Stimulated activated CD4-positive, alpha-beta T cell treated with anti-CD3 and anti-CD28 coated beads, TNF-alpha, amount 100 ng/mL, for 1 hour (primary cell): ENCODE measurements at places on chromosomes 11 and 22.

GRCh38 chr22:45775569-45776312 is 104.1 kb downstream of the ATXN10 start:
- no peak for DNase-seq

- DNase-seq, result no peak
Observed at GRCh38 chr22:29270475-29271271, 2.6 kb downstream of the EWSR1 start.

GRCh38 chr11:26846227-26846626 is 124.4 kb upstream of the SLC5A12 start:
- DNase-seq, result no peak

DNA sequence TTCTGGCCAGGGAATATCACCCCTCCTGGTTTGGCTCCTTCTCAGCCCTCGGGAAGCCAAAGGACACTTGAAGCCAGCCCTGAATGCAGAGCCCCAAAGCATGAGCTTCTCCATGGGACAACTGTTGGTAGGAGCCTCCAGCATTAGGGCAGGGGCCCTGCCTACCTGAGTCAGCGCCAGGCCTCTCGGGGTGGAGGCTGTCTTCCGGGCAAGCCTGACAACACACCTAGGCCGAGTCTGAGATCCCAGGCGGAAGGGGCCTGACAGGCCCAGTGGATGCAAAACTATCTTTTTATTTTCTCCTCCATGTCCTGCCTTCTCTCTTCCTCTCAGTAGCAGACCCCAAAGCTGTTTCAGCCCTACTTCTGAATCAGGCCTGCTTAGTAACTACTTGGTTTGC is 27.6 kb downstream of the RCOR2 start:
- no peak for DNase-seq

- no peak for DNase-seq
Observed at GRCh38 chr11:16857186-16857585, 118.7 kb downstream of the C11orf58 start.

- DNase-seq, result no peak
Observed at GRCh38 chr11:92440701-92441442, 216.3 kb downstream of the FAT3 start.

- DNase-seq, result no peak
Observed at GRCh38 chr22:30196141-30196879, 50.2 kb downstream of the LIF start.

DNA sequence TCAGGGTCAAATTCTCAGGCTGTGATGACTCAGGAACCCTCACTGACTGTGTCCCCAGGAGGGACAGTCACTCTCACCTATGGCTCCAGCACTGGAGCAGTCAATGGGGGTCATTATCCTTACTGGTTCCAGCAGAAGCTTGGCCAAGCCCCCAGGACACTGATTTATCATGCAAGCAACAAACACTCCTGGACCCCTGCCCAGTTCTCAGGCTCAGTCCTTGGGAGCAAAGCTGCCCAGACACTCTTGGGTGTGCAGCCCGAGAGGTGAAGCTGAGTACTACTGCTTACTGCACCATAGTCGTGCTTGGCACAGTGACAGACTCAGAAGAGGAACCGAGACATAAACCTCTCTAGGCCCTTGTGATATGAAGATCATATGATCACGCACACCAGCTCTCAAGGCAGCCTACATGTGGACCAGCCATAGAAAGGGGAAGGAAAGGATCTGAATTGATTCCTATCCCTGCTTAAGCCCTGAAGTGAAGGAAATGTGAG is 58.2 kb downstream of the ZNF280B start:
- no peak for DNase-seq

DNA sequence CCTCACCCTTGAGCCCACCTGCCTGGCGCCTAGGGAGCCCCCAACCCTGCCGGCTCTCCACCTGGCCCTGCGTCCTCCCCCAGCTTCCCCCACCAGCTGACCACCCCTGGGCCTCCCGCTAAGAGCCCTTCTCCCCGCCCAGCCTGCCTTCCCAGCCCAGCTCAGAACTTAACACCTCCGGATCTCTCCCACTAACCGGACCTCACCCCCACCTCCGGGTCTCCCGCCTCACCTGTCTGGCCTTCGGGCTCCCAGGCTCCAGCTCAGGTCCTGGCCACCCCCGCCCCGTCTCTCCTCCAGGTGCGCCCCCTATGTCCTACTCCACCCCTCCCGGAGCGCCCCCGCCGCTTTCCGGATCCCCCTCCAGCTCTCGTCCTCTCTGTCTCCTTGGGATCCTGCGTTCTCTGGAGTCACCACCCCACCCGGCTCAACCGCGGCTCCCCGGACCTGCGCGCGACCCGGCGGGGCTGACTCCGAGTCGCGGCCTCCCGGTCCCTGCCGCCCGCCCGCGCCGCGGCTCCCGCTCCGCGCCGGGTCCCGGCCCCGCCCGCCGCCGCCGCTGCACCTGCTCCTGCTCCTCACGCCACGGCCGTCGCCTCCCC is at the start of gene KCNJ11:
TSS of gene KCNJ11 (minus strand) at position 51 of the 602 bp plus-strand sequence. CDS start 568 bp downstream, outside the sequence.
- DNase-seq, result no peak

DNA sequence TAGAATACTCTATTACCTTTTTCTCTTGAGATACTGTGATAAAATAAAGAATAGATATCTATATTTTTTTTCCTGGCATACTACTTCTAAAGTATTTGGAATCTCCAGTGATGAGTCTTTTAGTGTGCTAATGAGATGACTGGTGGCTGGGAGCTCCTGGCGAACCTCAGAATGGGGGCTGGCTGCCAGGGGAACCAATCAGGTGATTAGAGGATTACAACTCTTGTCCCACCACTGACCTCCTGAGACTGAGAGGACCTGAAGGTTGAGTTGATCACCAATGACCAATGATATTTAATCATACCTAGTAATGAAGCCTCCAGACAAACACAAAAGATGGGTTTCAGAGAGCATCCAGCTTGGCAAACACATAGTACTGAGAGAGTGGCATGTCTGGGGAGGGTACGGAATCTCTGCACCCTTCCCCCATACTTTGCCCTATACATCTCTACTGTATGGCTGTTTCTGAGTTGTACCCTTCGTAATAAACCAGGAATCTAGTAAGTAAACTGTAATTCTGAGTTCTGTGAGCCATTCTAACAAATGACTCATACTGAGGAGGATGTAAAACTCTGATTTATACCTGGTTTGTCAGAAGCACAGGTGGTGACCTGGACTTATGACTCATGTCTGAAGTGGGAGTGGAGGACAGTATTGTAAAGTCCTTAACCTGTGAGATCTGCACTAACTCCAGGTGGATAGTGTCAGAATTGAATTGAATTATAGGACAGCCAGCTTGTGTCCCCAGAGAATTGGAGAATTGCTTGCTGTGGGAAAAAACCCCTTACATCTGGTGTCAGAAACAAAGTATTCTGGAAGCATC is 325.3 kb upstream of the LRRC4C start:
- DNase-seq, result no peak

DNA sequence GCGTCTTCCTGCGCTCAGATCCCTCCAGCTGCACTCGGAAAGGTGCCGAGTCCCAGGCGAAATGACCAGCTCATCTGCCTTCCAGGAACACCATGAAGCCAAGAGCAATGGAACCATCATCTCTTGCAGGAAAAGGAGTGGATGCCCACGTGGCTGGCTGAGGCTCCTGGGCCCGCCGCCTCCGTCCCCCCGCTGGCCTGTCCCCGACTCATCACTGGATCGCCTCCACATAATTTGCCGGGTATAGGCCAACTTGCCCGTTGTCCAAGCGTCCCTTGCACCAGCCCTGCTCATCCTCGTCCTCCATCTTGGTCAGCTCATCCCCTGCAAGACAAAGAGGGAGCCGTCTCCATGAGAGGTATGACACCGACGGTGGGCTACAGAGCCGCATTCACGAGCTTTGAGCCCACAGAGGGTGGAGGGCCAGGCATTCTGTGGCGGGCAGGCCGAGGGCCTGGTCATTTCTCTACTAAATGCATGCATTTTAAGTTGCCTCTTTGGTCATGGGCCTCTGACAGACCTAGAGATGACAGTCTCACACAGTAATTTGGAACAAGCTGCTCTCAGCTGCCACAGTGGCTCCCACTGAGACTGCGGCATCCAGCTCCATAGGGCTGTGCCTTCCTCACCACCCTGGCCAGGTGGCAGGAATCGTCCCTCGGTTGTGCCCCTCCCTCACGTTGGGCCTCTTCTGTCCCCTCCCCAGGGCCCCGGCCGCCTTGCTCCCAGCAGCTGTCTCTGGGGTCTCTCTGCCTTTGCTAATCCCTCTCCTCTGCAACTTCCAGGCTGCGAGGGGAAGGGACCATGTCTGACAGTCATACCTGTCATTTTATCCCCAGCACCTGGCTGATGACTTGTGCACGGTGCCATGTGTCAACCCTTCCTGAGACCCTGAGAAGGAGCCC is 14.3 kb upstream of the ARFGAP3 start:
- DNase-seq, result no peak

DNA sequence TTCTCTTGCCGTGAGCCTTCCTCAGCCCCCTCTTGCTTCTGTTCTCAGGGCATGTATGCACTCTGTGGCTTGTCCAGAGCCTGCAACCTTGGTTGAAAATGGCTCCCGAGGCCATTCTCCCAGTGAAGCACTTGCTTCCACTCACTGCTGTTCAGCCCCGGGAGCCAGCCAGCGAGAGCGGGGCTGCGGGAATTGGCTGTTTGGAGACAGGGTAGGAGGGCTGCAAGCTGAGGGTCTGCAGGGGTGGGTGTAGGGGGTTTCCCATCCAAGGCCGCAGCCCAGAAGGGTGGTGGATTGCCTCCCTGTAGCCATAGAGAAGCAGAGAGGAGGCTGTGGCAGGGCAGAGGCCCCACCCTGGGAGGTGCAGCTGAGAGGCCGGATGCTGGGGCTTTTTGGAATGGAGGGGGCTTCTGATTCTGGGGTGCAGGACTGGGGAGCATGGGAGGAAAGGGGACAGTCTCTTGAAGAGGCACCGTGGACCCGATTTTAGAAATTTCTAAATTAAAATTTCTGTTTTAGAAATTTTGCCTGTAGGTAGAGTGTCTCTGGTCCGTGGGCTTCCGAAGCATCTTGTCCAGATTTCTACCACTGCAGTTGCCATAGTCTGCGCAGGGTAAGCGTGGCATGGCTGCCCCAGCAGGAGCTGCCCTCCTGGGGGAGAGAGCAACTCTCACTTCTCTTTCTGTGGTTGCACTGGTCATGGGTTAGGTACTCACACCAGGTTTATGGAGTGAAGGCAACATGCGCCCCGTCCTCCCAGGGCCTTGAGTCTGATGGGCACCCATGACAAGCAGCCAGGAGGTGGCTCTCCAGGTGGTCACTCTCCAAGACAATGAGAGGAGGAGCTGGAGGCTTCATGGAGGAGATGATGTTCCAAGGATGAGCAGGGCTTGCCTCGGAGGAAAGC is 100.2 kb downstream of the TBC1D22A start:
- no peak for DNase-seq

DNA sequence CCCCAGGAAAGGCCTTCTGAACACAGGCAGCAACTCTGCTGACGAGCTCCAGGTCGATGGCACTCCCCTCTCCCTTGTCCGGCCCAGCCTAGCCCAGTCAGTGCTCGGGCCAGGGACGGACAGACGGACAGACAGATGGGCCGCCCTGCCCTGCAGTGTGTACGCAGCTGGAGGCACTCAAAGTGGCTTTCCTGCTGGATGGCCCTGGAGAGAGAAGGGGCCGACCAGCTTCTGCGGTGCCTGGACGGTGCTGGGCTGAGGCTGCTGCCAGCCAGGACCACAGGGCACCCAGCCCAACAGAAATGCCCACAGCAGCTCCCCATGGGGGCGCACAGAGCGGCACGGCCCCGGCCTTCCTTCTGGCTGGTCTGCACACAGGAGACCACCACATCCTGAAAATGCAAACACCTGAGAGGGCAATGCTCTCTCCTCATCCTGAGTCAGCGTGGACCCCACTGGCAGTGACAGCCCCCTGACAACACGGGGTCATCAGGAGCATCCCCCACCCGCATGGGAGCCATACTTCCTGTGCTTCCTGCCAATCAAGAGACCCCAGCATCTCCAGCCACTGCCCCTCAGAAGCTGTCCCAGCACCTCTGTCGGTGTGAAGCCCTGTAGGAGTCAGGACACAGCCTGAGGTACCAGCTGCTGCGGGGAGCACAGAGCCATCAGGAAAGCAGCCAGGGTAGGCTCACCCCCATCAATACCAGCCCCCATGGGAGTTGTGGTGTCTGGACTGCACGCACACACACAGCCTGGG is 692 bp upstream of the MOB2 start:
- no peak for DNase-seq

GRCh38 chr11:69867076-69868005 is 48.1 kb upstream of the FGF3 start:
- no peak for DNase-seq

- no peak for DNase-seq
Observed at GRCh38 chr11:130631119-130631518, 182.7 kb downstream of the ADAMTS15 start.

DNA sequence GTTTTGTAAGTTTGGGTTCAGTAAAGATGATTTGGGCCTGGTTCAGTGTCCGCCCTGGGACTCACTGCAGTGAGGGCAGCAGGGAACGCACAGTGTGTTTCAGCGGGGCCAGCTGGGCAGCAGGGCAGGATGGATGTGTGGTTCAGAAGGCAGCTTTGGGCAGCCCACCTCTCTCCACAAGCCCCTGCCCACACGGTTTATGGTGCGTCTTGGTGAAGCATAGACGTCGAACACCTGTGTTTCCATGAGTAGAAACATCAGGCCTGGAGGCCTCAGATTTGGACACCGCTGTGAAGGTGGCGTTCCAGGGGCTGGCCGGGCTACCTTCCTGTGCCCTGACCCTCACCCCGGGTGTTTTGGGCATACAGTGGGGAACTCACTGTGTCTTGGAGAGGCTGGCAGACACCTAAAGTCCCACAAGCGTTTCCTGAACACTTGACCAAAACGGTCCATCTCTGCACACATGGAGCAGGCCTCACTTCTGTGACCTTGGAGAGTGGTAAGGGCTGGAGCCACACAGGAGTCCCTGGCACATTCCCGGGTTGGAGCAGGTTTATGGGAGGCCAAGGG is 59.0 kb downstream of the ST14 start:
- DNase-seq, result no peak

GRCh38 chr11:43267856-43268580 is 43.8 kb upstream of the API5 start:
- DNase-seq, result no peak

GRCh38 chr11:17578958-17579357 is 31.9 kb downstream of the OTOG start:
- no peak for DNase-seq

GRCh38 chr22:20885557-20886323 is 26.9 kb downstream of the SNAP29 start:
- no peak for DNase-seq

DNA sequence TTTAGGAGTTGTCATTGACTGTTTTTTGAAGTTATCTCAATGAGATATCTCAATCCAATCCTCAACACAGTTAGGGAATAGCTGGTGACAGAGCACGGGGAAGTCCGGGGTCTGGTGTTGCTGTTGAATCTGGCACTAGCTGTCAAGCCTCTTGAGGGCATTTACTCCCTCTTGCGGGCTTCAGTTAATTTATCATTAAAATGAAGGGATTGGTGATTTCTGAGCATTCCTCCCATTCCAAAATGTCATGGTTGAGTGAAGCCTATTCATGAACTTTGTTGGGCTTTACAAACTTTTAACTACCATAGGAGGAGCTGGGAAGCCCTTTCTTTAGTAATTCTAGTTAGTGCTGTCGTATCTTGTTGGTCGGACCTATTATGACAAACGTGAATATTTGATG is 40.2 kb downstream of the UVRAG start:
- no peak for DNase-seq

GRCh38 chr11:1168721-1169161 is 11.0 kb downstream of the MUC5AC start:
- DNase-seq, result no peak

- DNase-seq, result no peak
Observed at GRCh38 chr11:34745195-34745594, 124.3 kb downstream of the EHF start.

- DNase-seq, result no peak
Observed at GRCh38 chr11:70173018-70173417, 30.1 kb upstream of the FADD start.
